ENCODE measurements at places on chromosomes 16 and 17. TPM values are rescaled to one million over a fixed set of nuclear protein-coding genes. Genes with fewer than 3 reads are reported as not detected.

DNA sequence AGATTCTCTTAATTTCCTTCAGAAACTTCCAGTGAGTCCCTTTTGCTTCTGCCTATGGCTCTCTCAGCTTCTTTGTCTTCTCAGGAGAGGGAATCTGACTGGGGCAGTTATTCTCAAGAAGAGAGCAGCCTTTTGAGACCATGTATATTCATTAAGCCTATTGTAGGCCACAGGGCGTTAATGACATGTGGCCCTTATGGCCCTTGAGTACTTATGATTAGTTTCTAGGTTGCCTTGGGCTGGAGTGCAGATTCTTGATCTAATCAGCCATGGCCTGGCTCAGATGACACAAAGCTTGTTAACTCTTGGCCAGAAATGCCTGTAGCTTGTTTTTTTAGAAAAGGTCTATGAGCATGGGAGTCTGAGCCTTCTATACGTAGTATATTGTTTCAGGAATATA, 17.4 kb downstream of the MFSD11 start:
- H3K27ac ChIP-seq: no peak overlapping the region
- H3K4me1 ChIP-seq: no peaks in the 10 kb centered on the region
- H3K4me3 ChIP-seq: no peak overlapping the region
- no peaks in the 10 kb centered on the region for H3K27me3 ChIP-seq
- no peak for DNase-seq

- no peak overlapping the region for H3K4me3 ChIP-seq
- H3K4me1 ChIP-seq: no peaks in the 10 kb centered on the region
- no peaks in the 10 kb centered on the region for H3K27me3 ChIP-seq
- no peak for DNase-seq
These were observed 6.2 kb upstream of the KANSL1 start for GRCh38 chr17:46199379-46199778.

- no peaks in the 10 kb centered on the region for H3K36me3 ChIP-seq
- no peak overlapping the region for H3K27ac ChIP-seq
- no peak overlapping the region for H3K4me3 ChIP-seq
- no peak for DNase-seq
- H3K4me1 ChIP-seq: no peaks in the 10 kb centered on the region
- no peaks in the 10 kb centered on the region for H3K27me3 ChIP-seq
These were observed 21.7 kb downstream of the PRMT7 start for GRCh38 chr16:68332411-68333121.

DNA sequence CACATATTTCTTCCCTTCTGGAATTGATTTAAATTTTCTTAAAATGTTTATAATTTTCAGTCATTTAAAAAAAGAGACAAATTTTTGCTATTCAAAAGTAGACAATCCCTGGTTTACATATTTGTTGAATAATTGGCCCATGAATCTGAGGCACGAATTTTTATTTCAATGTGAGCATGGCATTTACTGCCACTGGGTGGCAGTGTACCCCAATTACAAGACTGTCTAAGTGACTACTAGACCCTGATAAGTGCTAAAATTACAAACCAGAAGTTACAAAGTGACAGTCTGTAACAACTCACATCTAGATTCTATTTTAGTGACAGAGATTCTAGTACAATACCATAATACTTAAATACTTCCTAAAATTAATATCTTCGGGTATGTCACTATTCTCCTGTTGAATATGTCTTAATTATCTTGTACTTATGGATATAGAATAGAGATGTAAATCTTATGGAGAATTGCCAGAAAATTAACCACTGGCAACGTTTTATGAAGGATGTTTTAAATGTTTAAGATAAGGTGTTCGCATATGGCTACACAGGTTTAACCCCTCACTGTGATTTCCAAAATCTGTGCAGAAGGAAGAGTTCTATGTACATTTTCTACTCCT, 235.8 kb downstream of the MAP2K4 start:
- peak; percentile 71 for DNase-seq
- no peaks in the 10 kb centered on the region for H3K36me3 ChIP-seq
- H3K4me3 ChIP-seq: no peak overlapping the region
- no peaks in the 10 kb centered on the region for H3K27me3 ChIP-seq
- no peaks in the 10 kb centered on the region for H3K4me1 ChIP-seq

DNA sequence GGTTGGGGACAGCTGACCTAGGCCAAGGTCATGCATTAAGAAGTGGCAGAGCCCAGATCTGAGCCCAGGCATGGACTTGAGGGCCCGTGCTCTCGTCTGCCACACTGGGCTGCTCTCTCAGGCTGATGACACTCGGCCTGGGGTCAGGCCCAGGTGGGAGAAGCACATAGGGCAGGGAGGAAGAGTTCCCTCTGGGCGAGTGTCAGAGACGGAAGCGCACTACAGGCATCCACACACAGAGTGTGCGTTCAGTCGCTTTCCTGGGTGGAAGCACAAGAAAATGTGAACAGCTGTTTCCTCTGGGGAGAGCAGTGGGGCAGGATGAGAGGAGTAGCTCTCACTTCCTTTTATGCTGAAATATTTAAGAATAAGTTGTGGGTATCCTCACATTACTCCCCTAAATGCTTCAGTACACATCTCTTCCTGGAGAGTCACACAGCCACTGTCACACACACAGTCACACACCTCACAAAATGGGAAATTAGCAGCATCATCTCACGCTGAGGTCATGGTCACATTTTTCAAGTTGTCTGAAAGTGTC, 59.7 kb downstream of the B9D1 start:
- H3K4me1 ChIP-seq: peaks cover 40% of the 10 kb centered on the region
- H3K27ac ChIP-seq: peak overlapping the region; percentile 24
- H3K27me3 ChIP-seq: no peaks in the 10 kb centered on the region
- H3K4me3 ChIP-seq: no peak overlapping the region

DNA sequence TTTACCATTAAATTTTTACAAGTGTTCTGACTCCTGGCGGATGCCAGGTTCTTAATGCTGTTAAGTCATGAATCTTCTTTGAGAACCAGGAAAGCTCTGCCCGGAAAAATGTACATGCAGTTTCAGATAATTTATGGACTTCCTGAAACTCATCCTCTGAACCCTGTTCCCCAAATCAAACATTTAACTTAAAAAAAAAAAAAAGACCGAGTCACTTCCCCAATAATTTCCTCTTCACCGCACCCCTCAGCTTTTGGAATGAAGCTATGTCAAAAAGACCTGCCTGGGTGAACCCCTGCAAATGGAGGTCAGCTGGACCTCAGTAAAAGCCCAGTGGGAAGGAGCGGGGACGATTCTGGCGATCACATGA, 15.0 kb downstream of the ZNF232 start:
- H3K27me3 ChIP-seq: no peaks in the 10 kb centered on the region
- H3K36me3 ChIP-seq: no peaks in the 10 kb centered on the region
- no peak overlapping the region for H3K27ac ChIP-seq
- H3K4me3 ChIP-seq: peak overlapping the region; percentile 60

DNA sequence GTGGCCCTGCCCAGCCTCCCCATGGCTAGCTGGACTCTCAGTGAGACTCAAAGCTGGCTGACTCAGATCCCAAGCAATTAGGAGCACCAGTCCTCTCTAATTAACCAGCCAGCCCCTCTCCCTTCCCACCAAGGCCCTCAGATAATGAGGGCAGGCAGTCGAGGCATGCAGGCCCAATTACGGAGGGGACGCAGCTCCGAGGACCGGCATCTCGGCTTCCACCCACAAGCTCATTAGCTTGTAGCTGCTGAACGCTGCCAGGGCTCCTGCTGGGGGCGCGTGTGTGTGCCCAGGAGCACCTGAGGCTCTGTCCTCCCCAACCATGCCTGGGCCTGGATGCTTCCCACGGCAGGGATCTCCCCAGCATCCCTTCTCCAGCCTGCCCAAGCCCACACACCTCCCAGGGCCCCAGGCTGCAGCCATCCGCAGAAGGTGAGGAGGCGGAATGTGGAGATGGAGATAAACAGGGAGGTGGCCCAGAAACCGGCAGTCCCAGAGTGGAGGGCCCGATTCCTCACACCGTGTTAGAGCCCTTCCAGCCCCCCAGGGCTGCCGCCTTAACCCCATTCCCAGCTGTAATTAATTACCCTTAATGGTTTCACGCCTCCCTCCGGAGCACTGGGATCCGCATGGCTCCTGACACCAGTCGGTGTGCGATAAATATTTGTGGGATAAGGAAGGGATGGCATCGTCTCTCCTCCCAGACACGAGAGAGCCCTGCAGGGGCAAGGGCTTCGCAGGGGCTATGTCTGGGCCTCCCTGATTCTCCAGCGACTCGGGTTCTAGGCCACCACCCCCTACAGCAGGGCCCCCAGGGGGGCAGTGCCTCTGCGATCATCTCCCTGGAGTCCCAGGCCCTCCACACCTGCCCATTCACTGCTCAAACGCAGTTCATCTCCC, 42.2 kb downstream of the RPH3AL start:
- H3K27ac ChIP-seq: no peak overlapping the region
- H3K4me3 ChIP-seq: no peak overlapping the region
- DNase-seq: no peak
- peaks cover 9% of the 10 kb centered on the region for H3K4me1 ChIP-seq
- no peaks in the 10 kb centered on the region for H3K36me3 ChIP-seq
- no peaks in the 10 kb centered on the region for H3K27me3 ChIP-seq

- H3K27ac ChIP-seq: no peak overlapping the region
- peaks cover 13% of the 10 kb centered on the region for H3K4me1 ChIP-seq
These were observed 1.8 kb upstream of the HEATR6 start for GRCh38 chr17:60080545-60080944.

DNA sequence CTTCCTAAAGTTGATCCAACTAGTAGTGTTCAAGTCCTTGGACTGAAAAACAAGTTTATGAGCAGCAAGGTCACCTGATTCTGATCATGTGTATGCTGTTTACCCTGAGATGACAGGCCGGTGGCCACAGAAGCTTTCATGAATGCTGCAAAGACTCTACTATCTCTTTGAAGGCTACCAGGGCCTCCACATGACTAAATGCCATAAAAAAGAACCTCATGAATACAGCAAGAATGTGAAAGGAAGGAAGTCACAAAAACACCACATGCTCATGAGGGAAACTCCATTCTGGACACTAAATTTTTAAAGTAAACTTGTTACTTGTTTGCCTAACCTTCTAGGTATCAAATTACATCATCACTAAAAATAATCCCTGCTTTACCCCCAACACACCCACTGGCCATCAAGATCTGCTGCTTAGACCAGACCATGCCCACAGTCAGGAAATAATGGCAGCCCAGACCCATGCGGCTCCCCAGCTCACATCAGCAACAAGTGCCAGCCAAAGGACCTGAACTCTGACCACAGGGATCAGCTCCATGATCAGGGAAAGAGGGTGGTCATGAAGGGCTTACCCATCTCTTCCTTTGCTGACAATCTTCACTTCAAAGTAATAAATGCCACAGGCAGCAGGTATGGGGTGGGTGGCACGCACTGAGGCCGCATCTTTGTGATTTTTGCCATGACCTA, 1.4 kb downstream of the RANBP10 start:
- peaks cover 12% of the 10 kb centered on the region for H3K4me1 ChIP-seq
- no peak overlapping the region for H3K27ac ChIP-seq
- no peaks in the 10 kb centered on the region for H3K27me3 ChIP-seq
- no peak overlapping the region for H3K4me3 ChIP-seq
- DNase-seq: no peak
- no peaks in the 10 kb centered on the region for H3K36me3 ChIP-seq

- H3K36me3 ChIP-seq: no peaks in the 10 kb centered on the region
- peak; percentile 75 for DNase-seq
- H3K27me3 ChIP-seq: no peaks in the 10 kb centered on the region
- H3K4me3 ChIP-seq: peak overlapping the region; percentile 79
- no peaks in the 10 kb centered on the region for H3K4me1 ChIP-seq
These were observed 652 bp upstream of the SLC25A19 start for GRCh38 chr17:75289832-75290337.

GRCh38 chr16:69725480-69726312, 664 bp downstream of the NQO1 start:
- DNase-seq: no peak
- no peaks in the 10 kb centered on the region for H3K27me3 ChIP-seq
- peak overlapping the region; percentile 47 for H3K27ac ChIP-seq
- H3K36me3 ChIP-seq: no peaks in the 10 kb centered on the region
- peak overlapping the region; percentile 57 for H3K4me3 ChIP-seq

GRCh38 chr17:7437950-7438614, 1.2 kb upstream of the FGF11 start:
- H3K27ac ChIP-seq: peak overlapping the region; percentile 31
- peak; percentile 72 for DNase-seq
- H3K36me3 ChIP-seq: no peaks in the 10 kb centered on the region

DNA sequence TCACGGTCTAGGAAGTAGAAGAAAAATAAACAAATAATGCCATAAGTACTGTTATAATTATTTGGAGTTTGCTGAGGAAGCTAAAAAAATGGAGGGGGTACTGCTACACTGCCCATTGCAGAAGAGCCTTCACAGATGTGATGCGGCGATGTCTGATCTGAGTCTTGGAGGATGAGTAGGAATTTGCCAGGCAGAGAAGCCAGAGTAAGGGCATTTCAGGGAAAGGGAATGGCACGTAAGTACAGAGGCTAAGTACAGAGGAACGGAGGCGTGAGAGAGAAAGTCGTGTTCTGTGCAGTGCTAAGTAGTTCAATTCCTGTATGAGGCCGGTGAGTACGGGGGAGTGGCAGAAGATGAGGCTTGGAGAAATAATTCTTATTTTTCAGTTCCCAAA, 741 bp upstream of the GRB2 start:
- H3K27ac ChIP-seq: no peak overlapping the region
- H3K4me3 ChIP-seq: peak overlapping the region; percentile 71
- H3K36me3 ChIP-seq: no peaks in the 10 kb centered on the region
- H3K4me1 ChIP-seq: peaks cover 11% of the 10 kb centered on the region

DNA sequence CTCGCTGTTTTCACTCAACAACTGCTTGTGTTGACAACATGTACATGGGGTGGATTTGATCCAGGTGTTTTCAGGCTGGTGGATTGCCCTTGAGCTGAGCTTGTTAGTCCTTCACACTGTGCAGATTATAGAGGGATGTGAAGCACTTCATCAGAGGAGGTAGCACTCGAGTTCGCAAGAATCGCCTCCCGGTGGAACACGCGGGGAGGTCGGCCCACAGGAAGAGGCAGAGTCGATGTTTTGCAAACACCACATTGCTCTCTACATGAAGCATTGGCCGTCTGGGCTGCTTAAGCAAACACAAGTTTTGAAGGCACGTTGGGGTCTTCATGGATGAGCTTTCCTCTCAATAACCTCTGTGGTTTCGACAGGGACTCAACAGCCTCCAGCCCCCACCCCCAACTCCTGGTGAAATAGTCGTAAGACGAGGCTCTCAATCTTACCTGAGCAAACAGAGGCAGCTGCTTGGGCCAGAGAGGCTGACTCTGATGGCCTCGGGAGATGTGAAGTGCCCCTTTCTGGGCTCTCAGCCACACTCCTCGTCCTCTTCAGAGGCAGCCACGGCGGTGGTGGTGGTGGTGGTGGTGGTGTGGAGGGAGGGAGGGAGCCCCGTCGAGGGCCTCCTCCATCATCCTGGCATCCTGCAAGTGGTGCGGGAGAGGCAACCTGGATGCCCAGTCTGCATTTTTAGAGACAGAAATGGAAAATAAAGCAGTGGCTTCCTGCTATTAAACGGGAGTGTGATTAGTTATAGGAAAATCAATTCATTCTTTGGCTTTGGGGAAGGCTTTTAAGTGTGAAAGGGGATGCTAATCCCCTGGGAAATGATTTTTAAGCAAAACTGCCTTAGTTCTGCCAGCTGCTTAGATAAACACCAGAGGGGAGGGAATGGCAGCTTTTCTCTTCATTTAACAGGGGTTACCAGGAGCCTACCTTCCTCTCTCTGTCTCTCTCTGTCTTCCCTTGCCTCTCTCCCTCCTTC, 552.5 kb upstream of the EEF2KMT start:
- no peak overlapping the region for H3K4me3 ChIP-seq
- H3K36me3 ChIP-seq: no peaks in the 10 kb centered on the region
- no peak for DNase-seq
- H3K27ac ChIP-seq: no peak overlapping the region
- no peaks in the 10 kb centered on the region for H3K4me1 ChIP-seq

The SLC47A1 gene
- 20.1 TPM for total RNA-seq

The SLC5A10 gene
- total RNA-seq: 1.1 TPM

The TBC1D3I gene
- 2.2 TPM for total RNA-seq

The GSG1L gene
- 1.9 TPM for total RNA-seq

The KRT33A gene
- total RNA-seq: 3.1 TPM

The METTL2A gene
- total RNA-seq: 17.8 TPM
